Daoy (cell line): ENCODE measurements at places on chromosomes 16 and 17. TPM values are rescaled to one million over a fixed set of nuclear protein-coding genes. Genes with fewer than 3 reads are reported as not detected.

DNA sequence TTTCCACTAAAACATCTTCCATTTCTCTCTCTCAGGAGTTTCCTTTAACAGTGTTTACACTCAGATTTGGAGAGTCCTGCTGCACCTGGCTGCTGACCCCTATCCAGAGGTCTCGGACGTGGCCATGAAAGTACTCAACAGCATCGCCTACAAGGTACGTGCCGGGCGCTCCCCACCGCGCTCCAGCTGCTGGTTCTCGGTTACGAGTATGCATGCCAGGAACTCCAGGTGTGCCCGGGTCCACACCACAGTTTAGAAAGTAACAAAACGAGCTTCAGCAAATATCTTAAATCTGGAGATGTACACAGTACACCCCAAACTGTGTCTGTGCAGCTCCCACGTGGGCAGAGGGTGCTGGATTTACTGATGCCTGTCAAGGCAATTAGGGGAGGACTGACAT is 82.9 kb upstream of the CHMP6 start:
- DNase-seq, result no peak

The TBC1D3B gene
- not detected in 2 replicates for total RNA-seq

DNA sequence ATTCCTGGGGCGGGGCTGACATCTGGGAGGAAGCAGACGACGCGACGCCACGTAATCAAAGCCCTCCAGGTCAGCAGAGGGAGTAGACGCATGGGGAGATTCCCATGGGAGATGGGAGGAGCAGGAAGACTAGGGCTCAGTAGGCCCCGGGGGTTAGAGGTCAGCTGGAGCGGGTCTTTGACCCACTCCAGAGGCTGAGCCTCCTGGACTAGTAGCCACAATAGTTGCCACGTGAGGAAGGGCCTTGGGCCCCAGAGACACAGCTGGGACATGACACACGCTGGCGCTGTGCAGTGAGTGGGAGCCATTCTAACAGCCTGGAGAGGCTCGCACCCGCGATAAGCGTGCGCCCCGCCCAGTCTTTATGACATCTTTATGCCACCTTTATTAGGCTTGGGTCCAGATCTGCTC is 95.7 kb upstream of the AMZ2 start:
- no peak for DNase-seq

DNA sequence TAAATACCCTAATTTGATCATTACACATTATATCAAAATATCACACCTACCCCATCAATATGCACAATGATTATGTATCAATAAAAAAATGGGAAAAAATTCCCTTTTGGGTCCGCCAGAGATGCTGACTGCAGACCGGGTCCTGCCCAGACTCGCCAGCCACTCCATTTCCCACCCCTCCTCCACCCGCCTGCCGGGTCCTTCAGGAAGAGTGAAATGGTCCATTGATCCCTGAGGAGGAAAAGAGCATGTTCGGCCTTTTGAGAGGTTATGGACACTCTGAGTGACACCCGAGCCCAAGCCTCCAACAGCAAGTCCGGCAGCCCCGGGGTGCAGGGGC is 123.9 kb upstream of the ZFHX3 start:
- no peak for DNase-seq

The ZP2 gene
- total RNA-seq, result not detected in 2 replicates

DNA sequence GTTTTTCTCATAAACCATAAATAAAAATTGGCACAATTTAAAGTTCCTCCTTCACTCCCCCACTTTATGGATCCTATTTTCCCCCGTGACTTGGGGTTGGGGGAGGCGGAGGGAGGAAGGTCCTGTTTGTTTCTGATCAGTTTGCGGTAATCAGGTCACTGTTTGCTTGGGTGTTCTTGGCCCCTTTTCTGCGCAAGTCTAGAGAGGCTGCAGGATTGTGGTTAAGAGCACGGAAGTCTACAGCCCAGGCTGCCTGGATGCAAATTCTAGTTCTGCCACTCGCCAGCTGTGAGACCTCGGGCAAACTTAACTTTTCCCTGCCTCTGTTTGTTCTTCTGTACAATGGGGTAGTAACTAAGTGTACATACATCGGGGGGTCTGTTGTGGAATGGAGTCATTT is 12.1 kb downstream of the ATP2C2 start:
- DNase-seq, result no peak
